ENCODE measurements at places on chromosomes 11 and 22.
A peak's percentile ranks its signal among the peaks of the same experiment; 100 is the strongest.

GRCh38 chr11:93849751-93850593 is 446 bp downstream of the VSTM5 start:
- DNase-seq, result peak; percentile 37
- H3K4me1 ChIP-seq, result no peaks in the 10 kb centered on the region
- peak overlapping the region; percentile 14 for H3K27ac ChIP-seq
- no peaks in the 10 kb centered on the region for H3K27me3 ChIP-seq

- no peaks in the 10 kb centered on the region for H3K36me3 ChIP-seq
- peak; percentile 57 for DNase-seq
- no peaks in the 10 kb centered on the region for H3K27me3 ChIP-seq
- no peak overlapping the region for H3K4me3 ChIP-seq
- H3K4me1 ChIP-seq, result peaks cover 26% of the 10 kb centered on the region
- H3K27ac ChIP-seq, result peak overlapping the region; percentile 89
Observed at GRCh38 chr11:73157101-73158010, 15.2 kb upstream of the FCHSD2 start.

DNA sequence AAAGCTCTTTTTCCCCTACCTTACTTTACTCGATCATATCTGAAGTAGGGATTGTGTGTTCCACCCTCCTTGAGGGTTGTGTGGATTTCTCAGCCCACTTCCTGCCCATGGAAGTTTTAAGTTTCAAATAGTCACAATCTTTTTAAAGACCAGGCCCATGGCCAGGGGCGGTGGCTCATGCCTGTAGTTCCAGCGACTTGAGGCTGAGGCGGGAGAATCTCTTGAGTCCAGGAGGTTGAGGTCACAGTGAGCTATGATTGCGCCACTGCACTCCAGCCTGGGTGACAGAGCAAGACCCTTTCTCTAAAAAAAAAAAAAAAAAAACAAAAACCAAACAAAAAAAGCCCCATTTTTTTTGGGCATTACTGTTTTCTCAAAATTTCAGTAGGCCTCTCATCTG is 36.3 kb upstream of the LRRC10B start:
- H3K4me3 ChIP-seq, result no peak overlapping the region
- no peaks in the 10 kb centered on the region for H3K27me3 ChIP-seq
- peaks cover 18% of the 10 kb centered on the region for H3K4me1 ChIP-seq
- no peaks in the 10 kb centered on the region for H3K36me3 ChIP-seq
- DNase-seq, result peak; percentile 63

- no peak overlapping the region for H3K4me3 ChIP-seq
- H3K36me3 ChIP-seq, result no peaks in the 10 kb centered on the region
- peak; percentile 24 for DNase-seq
- H3K27ac ChIP-seq, result no peak overlapping the region
- H3K27me3 ChIP-seq, result no peaks in the 10 kb centered on the region
Observed at GRCh38 chr22:45544588-45545170, 42.0 kb downstream of the FBLN1 start.

GRCh38 chr11:126149759-126150625 is 61.5 kb downstream of the RPUSD4 start:
- no peak overlapping the region for H3K4me3 ChIP-seq
- no peak for DNase-seq
- peaks cover 5% of the 10 kb centered on the region for H3K4me1 ChIP-seq
- H3K27ac ChIP-seq, result no peak overlapping the region
- no peaks in the 10 kb centered on the region for H3K27me3 ChIP-seq
- H3K36me3 ChIP-seq, result no peaks in the 10 kb centered on the region

DNA sequence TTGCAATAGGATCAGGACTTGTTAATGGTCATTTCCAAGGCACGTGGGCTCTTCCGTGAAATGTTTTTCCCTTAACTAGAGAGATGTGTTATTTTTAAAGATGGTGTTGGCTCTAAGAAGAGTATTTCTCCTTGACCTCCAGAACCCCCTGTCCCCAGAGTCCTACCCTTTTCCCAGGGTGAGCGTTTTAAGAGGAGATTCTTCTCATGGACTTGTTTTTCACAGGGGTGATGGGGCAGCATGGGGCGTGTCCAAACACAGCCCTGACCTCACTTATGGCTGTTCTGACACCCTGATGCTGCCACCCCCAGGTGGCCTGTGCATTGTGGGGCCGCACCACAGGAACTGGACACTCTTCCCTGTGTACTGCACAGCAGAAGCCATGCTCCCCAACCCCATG is 335.7 kb downstream of the TBC1D22A start:
- H3K4me3 ChIP-seq, result no peak overlapping the region
- no peaks in the 10 kb centered on the region for H3K27me3 ChIP-seq
- DNase-seq, result no peak
- no peak overlapping the region for H3K27ac ChIP-seq

GRCh38 chr22:40345815-40346184 is 500 bp upstream of the ADSL start:
- no peaks in the 10 kb centered on the region for H3K27me3 ChIP-seq
- peaks cover 25% of the 10 kb centered on the region for H3K36me3 ChIP-seq
- H3K27ac ChIP-seq, result peak overlapping the region; percentile 87
- H3K4me3 ChIP-seq, result peak overlapping the region; percentile 68
- peak; percentile 14 for DNase-seq
- H3K4me1 ChIP-seq, result peaks cover 16% of the 10 kb centered on the region

- H3K27me3 ChIP-seq, result no peaks in the 10 kb centered on the region
- DNase-seq, result no peak
- no peaks in the 10 kb centered on the region for H3K4me1 ChIP-seq
- no peak overlapping the region for H3K27ac ChIP-seq
Observed at GRCh38 chr11:69525516-69526452, 44.3 kb downstream of the LINC01488 start.

- peaks cover 7% of the 10 kb centered on the region for H3K4me1 ChIP-seq
- no peaks in the 10 kb centered on the region for H3K36me3 ChIP-seq
- peak overlapping the region; percentile 14 for H3K27ac ChIP-seq
- no peak overlapping the region for H3K4me3 ChIP-seq
Observed at GRCh38 chr11:12413141-12414052, 36.0 kb downstream of the PARVA start.

DNA sequence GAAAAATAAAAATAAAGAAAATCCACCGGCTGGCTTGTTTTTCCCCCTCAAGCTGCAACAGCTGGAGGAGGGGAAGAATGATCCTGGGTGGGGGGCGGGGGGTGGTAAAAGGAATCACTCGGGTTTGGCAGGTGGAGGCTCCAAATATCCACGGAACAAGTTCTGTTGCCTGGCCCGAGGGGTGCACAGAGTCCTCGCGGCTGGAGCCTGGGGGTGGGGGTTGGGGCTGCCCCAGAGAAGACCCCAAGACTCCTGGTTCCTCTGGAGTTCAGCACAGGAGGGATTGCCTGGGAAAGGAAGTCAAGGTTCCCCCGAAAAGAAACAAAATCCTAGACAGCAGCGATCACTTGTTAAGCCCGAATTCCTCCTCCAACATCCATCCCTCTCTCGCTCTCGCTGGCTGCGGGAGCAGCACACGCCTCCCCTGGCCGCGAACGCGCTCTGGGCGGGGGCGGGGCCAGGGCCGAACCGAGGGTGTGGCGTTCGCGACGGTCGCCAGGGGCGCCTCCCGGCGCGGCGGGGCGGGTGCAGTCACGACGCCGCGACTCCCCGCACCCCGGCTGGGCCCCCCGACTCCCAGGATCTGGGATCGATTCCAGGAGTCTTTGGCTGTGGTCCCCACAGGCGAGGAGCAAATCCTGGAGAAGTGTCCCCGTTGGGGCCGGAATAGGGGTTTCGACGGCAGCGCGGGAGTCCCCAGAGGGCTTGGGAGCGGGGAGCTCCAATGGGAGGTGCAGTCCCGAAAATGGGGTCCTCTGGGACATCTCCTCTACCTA is at the start of gene KCNA4:
TSS of gene KCNA4 (minus strand) at position 443 of the 776 bp plus-strand sequence. CDS start 4,352 bp downstream, outside the sequence.
- no peaks in the 10 kb centered on the region for H3K4me1 ChIP-seq
- H3K27ac ChIP-seq, result no peak within 1 kb of the TSS
- peaks cover 5% of the 10 kb centered on the region for H3K36me3 ChIP-seq
- peak; percentile 13 for DNase-seq

- DNase-seq, result no peak
- no peak overlapping the region for H3K27ac ChIP-seq
- peaks cover 27% of the 10 kb centered on the region for H3K4me1 ChIP-seq
- no peaks in the 10 kb centered on the region for H3K27me3 ChIP-seq
Observed at GRCh38 chr22:22369964-22370270, 125.3 kb downstream of the VPREB1 start.

DNA sequence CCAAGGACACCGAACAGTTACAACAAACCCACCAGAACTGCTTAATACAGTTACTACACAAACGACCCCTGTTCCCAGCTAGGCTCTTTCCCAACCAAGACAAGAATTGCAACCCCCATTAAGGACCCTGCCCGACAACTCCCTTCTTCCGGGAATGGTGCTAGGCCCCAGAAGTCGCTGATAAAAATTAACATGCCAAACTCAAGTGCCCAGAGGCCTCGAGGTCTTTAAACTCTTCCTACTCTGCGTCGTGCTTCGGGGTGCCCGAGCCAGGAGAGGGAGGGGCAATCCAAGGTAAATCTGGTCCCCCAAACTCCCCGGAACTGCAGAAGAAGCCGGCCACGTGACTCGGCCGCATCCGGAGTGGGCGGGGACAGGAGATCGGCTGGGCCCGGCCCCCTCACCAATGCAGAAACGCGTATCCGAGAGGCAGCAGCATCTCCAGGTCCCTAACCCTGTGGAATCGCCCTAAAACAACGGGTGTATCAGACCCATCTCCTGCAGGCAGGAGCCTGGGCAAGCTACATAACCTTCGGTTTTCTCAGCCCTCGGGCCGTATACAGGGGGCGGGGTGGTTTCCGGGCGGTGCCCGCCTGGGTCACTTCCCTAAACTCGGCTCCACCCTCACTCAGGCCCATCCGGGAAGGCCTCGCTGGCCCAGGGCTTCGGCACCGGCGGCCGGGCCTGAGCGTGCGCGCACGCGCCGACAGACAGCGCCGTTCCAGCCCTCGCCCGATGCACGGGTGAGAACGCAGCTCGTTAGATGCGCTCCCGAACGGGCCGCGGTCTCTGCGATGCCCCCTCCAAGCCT is 1.1 kb downstream of the CFL1 start:
- DNase-seq, result peak; percentile 87
- H3K4me3 ChIP-seq, result peak overlapping the region; percentile 86
- H3K36me3 ChIP-seq, result peaks cover 48% of the 10 kb centered on the region
- peaks cover 47% of the 10 kb centered on the region for H3K4me1 ChIP-seq
- peak overlapping the region; percentile 98 for H3K27ac ChIP-seq
- no peaks in the 10 kb centered on the region for H3K27me3 ChIP-seq

- H3K27ac ChIP-seq, result no peak overlapping the region
- no peak overlapping the region for H3K4me3 ChIP-seq
- DNase-seq, result no peak
Observed at GRCh38 chr11:25860677-25861450, 471.1 kb upstream of the ANO3 start.

DNA sequence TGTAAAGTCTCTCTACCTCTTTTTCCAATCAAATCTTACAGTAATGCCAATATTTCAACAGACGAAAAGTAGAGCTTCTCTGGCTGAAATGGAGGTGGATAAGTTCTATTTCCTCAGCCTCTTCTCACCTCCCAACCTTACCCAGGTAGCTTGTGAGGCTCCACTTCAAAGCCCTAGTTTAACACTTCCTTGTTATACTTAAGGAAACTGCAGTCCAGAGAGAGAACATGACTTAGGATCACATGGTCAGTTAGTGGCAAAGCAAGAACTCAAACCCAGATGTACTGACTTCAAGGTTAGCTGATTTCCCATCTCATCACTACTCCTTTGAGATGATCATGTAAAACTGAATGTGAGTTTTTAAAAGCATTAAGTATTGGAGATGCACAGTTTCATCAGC is 32.5 kb downstream of the PAK1 start:
- no peaks in the 10 kb centered on the region for H3K36me3 ChIP-seq
- no peak overlapping the region for H3K27ac ChIP-seq
- H3K4me1 ChIP-seq, result no peaks in the 10 kb centered on the region
- no peak for DNase-seq
- H3K27me3 ChIP-seq, result no peaks in the 10 kb centered on the region

DNA sequence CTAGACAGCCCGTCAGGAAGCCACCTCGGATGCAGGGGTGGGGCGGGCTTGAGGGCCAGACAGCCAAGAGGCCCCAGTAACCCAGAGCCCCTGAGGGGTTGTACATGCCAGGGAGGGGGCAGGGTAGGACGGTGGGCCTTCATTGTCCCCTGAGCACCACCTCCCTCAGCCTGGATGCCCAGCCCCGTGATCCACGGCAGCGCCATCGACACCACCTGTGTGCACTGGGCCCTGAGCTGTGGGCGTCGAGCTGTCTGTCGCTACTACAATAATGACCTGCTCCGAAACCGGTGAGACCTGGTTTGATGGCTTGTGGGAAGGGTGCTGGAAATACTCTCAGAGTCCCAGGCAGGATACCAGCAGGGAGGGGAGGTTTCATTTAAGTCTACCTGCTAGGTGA is 37.4 kb upstream of the TPBGL start:
- no peak for DNase-seq
- H3K36me3 ChIP-seq, result no peaks in the 10 kb centered on the region
- H3K4me3 ChIP-seq, result no peak overlapping the region
- no peaks in the 10 kb centered on the region for H3K27me3 ChIP-seq
- H3K4me1 ChIP-seq, result peaks cover 10% of the 10 kb centered on the region
- H3K27ac ChIP-seq, result no peak overlapping the region

GRCh38 chr11:11555208-11555607 is 66.6 kb downstream of the GALNT18 start:
- H3K27me3 ChIP-seq, result no peaks in the 10 kb centered on the region
- no peaks in the 10 kb centered on the region for H3K36me3 ChIP-seq
- peak; percentile 54 for DNase-seq
- peaks cover 26% of the 10 kb centered on the region for H3K4me1 ChIP-seq

- no peaks in the 10 kb centered on the region for H3K4me1 ChIP-seq
- no peak for DNase-seq
- no peaks in the 10 kb centered on the region for H3K27me3 ChIP-seq
Observed at GRCh38 chr11:75100314-75100713, 3.6 kb upstream of the OR2AT4 start.

GRCh38 chr11:83671289-83671688 is 385.1 kb upstream of the CCDC90B start:
- H3K27me3 ChIP-seq, result no peaks in the 10 kb centered on the region
- H3K4me1 ChIP-seq, result no peaks in the 10 kb centered on the region
- H3K27ac ChIP-seq, result no peak overlapping the region
- H3K36me3 ChIP-seq, result no peaks in the 10 kb centered on the region

DNA sequence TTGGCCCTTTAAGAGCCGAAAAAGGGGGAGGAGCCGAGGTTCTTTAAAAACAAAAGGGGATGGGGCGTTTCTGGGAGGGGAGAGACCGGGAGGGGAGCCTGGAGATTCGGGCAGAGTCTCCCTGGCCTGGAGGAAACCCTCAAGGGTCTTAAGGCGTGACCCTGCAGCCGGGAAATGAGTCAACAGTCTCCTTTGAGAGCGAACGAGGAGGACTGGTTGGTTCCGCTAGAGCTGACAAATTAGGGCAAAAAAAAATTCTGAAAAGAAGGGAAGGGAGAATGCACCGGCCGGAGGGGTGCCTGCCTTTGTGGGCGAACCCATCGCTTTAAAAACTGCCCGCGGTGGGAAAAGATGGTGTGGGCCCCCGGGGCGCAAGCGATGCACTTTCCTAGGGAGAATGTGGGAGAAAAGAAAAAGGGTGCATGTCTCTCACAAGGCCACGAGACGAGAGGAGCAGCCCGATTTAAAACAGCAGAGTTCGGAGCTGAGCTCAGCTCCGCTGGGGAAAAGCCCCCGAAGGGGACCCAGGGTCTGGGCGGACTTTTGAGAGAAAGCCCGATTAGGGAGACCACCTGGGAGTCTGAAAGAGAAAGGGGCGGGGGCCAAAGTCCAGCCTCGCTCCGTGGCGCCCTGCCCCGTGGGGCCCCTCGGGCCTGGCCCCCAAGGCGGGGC is 874 bp downstream of the ZFTA start:
- H3K4me1 ChIP-seq, result peaks cover 36% of the 10 kb centered on the region
- H3K27ac ChIP-seq, result peak overlapping the region; percentile 74
- peak overlapping the region; percentile 70 for H3K4me3 ChIP-seq
- peak; percentile 81 for DNase-seq
- no peaks in the 10 kb centered on the region for H3K27me3 ChIP-seq
- no peaks in the 10 kb centered on the region for H3K36me3 ChIP-seq

Measured in heart right ventricle (tissue), 16 donors.